ENCODE measurements at places on chromosomes 6 and 20.

GRCh38 chr6:111866857-111867256 lies 6.4 kb downstream of the FYN start:
- DNase-seq = no peak

- no peak for DNase-seq
These were observed 157.9 kb downstream of the MRPL14 start for GRCh38 chr6:43969158-43969981.

GRCh38 chr6:147733686-147734085 lies 225.2 kb downstream of the SAMD5 start:
- DNase-seq = no peak

DNA sequence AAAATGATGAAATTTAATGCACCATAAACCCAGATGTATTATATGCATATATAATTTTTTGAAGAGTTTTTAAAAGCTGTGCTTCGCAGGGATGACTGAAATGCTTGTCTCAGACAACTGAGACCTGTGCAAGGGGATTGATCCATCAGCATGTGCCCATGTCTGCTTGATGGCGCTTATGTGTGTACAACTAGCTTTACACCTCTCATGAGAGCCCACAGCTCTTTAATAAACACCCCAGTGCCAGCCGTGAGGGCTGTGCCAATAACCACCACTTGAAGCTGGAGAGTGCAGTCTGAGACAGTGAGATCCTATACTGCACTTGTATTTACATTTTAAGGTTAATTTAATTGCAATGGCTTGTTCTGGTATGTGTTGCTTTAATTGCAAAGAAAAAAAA lies 225.5 kb downstream of the BCKDHB start:
- no peak for DNase-seq

- no peak for DNase-seq
These were observed 21.2 kb downstream of the TFAP2A start for GRCh38 chr6:10393544-10394225.

- no peak for DNase-seq
These were observed 2.2 kb downstream of the TFAP2B start for GRCh38 chr6:50820869-50821264.

GRCh38 chr6:11475016-11475415 lies 62.5 kb upstream of the TMEM170B start:
- no peak for DNase-seq

- DNase-seq = no peak
These were observed 241.9 kb downstream of the ADGRB3 start for GRCh38 chr6:68876792-68877493.

DNA sequence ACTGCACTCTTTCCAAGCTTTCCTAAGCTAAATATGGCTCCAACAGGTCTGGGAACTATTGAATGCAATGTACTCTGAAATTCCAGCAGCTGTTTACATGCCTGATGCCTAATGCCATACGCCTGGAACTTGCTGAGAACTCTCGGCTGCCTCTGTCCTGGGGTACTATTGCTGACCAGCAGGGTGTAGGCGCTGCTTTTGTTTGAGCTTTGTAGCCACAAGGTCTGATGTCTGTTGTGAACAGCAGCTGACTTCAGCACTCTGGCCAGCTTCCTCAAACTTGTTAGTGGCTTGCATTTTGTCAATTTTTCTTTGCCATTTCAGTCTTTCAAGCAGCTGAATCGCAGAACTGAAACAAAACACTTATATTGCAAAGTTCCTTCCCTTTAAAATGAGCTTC lies 26.7 kb downstream of the SAYSD1 start:
- no peak for DNase-seq

DNA sequence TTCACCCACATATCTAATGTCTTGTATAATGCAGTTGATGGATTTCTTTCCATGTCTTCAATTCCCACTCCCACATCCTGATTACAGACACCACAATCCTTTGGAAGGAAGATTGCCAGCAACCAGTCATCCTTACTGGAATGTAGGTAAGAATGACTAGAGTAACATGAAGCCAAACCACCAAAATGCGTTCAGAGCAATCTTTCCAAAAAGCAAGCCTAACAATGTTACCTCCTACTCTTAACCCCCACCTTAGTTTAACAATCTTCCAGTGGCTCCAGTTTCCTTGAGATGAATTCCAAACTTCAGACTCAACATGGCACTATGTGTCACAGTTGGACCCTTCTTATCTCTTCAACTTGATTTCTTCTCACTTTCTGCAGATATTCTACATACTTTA lies 685.6 kb downstream of the DOK5 start:
- DNase-seq = no peak

GRCh38 chr6:75735491-75736186 lies 13.4 kb upstream of the MYO6 start:
- DNase-seq = no peak

DNA sequence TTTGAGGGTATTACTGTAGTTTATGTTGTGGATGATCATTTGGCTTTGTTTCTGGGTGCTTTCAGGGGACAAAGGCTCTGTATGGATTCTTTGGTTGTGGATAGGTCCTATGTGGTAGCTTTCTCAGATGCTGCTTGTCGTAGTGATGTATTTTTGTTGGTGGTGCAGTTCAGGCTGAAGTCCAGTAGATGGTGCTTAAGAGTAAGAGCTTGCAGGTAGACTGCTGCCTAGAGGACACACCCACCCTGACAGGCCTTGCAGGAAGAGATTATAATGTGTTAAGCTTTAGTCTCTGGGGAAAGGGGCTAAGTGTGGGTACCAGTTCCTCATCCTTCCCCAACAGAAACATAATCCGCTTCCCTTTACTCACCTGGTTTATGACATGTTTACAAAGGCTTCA lies 62.6 kb upstream of the ADGRB3 start:
- no peak for DNase-seq
